ENCODE measurements at places on chromosomes 3 and 15. TPM values are rescaled to one million over a fixed set of nuclear protein-coding genes. Genes with fewer than 3 reads are reported as not detected.

GOLGA8O gene
- 0.32 TPM for total RNA-seq

CTXND1 gene
- total RNA-seq = 0.08 TPM

SLC27A2 gene
- total RNA-seq = 0.34 TPM

TRIM42 gene
- not detected for total RNA-seq

FXR1 gene
- 146 TPM for total RNA-seq

ADGRG7 gene
- total RNA-seq = not detected

EFCC1 gene
- not detected for total RNA-seq

IL1RAP gene
- 21.8 TPM for total RNA-seq

PCLAF gene
- 59.8 TPM for total RNA-seq

TGM5 gene
- total RNA-seq = 0.66 TPM

MKRN2OS gene
- total RNA-seq = not detected

OSTN gene
- not detected for total RNA-seq

ACOX2 gene
- total RNA-seq = 25.9 TPM

CMTM8 gene
- 2.7 TPM for total RNA-seq

HRH1 gene
- 5.1 TPM for total RNA-seq

NEO1 gene
- 13.7 TPM for total RNA-seq

SCAMP5 gene
- total RNA-seq = 8.6 TPM

CCR3 gene
- not detected for total RNA-seq

SH2D7 gene
- total RNA-seq = not detected
